HS-5 (cell line): ENCODE measurements at places on chromosomes 1 and 21.

DNA sequence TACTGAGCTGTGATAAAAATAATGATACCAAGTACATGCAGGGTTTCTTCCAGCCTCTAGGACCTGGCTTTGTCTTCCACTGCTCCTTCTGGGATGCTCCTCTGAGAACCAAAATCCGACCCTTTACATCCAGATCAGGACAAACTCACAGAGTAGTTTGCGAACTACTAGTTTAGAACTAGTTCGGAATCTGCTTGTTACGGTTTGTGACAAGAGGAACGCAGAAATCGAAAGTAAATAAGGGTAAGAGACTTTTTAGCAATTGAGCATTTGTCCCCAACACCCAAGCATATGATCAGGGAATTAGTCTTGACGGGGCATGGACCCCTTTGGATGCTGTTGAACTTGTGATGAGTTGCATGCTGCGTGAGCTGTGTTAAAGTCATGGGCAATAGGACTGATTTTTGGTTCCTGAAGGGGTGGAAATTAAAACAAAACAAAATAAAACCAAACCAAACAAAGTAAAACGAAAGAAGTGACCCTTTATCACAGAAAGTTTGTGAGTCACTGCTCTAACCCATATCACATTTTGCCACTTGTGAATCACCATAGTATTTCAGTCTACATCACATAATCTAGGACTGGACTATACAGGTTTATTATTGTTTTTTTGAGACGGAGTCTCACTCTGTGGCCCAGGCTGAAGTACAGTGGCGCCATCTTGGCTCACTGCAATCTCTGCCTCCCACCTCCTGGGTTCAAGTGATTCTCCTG, 35.7 kb upstream of the ERRFI1 start:
- DNase-seq: no peak

- DNase-seq: peak; percentile 95
Measured at GRCh38 chr1:153447498-153448170, 12.8 kb downstream of the S100A7 start.

GRCh38 chr1:161166669-161167548, 683 bp downstream of the PPOX start:
- no peak for DNase-seq

GRCh38 chr1:1264868-1265272, 8.8 kb downstream of the UBE2J2 start:
- DNase-seq: peak; percentile 99

DNA sequence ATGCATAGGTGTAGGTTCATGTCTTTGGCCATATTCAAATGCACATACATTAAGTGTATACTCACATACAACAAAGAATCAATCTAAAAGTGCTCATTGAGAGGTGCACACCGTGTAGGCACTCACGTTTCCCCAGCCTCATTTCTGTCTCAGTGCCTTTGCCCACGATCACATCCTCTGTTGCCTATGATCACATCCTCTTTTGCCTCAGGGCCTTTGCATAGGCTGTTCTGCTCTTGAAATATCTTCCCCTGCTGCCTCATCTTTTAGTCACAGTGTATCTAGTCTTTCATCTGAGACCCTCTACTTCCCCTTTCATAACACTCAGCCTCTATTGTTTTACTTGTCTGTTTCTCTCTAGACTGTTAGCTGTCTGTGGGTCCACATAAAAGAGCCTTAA, 69.3 kb downstream of the FOXD2 start:
- no peak for DNase-seq

GRCh38 chr1:9716404-9717192, 65.1 kb downstream of the PIK3CD start:
- DNase-seq: no peak

GRCh38 chr1:156086256-156086662, 4.0 kb upstream of the MEX3A start:
- no peak for DNase-seq

- no peak for DNase-seq
Measured at GRCh38 chr1:212613440-212614335, 5.1 kb downstream of the ATF3 start.

DNA sequence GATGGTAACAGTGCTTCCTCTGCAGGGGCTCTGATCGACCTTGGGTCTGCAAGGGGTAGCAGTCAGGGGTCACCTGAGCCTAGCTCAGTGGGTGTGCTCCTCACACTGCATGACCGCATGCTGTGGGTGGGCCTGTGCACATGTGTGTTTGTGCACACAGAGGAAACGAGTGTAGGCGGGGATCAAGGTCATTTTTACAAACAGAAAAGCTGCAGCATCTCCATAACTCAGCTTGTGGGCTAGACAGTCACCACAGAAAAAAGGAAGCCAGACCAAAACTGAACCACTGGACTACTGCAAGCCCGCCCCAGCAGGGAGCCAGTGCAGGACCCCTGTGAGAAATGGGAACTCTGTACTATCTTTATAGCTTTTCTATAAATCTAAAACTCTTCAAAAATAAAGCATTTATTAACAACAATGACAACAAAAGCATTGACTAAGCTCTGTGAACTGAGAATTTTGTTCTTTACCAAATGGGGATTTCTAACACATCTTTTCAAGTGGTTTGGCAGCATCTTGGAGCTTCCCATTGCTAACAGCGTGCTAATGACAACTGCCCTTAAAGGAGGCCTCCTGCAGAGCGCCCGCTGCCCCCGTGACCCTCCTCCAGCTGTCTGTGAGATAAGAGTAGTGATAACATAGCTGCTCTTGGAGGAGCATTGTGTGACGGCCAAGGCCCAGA, 19.9 kb upstream of the NEK2 start:
- DNase-seq: no peak

DNA sequence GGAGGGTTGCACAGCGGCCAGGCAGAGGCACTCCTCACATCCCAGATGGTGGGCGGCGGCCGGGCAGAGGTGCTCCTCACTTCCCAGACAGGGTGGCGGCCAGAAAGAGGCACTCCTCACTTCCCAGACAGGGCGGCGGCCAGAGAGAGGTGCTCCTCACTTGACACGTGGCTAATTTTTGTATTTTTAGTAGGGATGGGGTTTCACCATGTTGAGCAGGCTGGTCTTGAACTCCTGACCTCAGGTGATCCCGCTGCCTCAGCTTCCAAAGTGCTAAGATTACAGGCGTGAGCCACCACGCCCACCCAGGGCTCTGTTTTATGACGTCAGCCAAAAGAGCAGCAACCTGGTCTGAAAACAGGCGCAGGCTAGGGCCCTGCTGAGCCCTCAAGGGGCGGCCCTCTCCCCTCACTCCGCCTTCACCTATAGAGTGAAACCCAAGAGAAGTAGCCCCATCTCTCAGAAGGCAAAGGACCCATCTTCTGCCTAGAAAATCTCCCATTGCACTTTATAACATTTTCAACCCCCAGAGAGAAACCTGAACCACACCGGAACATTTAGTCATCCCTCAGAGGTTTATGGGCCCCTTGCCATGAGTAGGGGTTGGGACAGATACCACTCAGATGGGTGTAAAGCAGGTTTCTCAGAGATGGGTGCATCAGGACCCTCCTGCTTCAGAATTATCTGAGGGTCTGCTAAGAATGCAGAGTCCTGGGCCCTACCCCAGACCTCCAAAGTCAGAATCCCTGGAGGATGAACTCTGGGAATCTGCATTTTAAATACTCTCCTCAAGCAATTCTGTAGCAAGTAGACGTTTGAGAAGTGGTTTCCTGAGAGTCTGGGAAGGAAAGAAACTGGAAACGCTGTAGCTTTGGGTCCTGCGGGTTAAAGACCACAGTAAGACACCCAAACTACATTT, 40.8 kb downstream of the CDK18 start:
- DNase-seq: no peak

DNA sequence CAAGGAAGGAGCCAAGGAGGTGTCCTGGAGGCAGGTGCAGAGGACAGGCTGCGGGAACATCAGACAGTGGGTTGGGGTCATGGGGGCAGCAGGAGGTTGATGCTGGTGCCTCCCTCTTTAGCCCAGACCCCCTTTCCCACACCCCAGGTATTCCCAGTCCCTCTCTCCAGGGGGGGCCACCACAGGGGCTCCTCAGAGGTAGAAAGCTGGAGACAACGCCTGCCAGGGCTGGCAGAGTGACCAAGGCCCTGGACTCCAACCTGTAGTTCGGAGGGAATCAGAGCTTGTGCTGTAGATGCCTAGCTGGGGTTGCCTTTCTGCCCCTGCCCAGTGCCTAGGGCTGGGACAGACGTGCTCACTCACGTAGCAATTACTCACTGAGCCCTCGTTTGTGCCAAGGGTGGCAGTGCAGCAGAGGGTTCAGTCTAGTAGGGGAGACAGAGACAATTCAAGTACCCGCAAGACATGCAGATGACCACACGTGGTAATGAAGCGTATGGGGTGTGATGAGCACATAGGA, 148.2 kb downstream of the PTPRU start:
- no peak for DNase-seq

DNA sequence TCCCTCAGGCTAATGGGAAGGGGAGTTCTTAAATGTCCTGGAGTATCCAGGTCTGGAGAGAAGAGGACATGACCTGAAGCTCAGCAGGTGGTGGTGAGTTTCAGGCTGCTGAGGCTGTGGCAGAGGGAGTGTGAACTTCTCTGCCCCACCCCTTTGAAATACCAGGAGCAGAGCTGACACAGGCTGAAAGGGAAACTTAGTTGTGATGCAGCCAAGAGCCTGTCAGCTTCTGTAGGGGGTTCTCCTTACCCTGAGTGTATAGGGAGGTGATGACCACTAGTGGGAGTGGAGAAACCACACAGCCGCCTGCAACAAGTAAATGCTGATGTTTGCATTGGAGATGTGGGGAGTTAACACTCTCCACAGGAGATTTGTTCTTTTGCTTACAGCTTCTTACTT, 152.3 kb downstream of the FCRL5 start:
- DNase-seq: no peak

DNA sequence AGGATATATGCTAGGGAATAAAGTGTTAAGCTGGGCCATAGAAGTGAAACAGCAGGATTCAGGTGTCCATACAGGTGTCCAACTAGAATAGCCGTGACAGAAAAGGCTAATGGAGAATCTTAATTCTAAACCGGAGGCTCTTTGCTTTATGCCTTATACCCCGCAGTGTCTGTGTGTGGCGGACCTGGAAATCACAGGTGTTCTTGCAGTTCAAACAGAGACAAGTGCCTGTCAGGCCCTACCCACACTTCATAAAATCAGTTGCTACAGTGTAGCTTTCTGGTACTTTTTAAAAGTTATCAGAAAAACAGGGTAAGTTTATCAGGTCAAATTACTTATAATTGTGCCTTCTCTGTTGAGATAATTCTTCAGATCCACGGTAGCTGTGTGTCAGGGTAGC, 293.9 kb downstream of the LRRC7 start:
- no peak for DNase-seq

DNA sequence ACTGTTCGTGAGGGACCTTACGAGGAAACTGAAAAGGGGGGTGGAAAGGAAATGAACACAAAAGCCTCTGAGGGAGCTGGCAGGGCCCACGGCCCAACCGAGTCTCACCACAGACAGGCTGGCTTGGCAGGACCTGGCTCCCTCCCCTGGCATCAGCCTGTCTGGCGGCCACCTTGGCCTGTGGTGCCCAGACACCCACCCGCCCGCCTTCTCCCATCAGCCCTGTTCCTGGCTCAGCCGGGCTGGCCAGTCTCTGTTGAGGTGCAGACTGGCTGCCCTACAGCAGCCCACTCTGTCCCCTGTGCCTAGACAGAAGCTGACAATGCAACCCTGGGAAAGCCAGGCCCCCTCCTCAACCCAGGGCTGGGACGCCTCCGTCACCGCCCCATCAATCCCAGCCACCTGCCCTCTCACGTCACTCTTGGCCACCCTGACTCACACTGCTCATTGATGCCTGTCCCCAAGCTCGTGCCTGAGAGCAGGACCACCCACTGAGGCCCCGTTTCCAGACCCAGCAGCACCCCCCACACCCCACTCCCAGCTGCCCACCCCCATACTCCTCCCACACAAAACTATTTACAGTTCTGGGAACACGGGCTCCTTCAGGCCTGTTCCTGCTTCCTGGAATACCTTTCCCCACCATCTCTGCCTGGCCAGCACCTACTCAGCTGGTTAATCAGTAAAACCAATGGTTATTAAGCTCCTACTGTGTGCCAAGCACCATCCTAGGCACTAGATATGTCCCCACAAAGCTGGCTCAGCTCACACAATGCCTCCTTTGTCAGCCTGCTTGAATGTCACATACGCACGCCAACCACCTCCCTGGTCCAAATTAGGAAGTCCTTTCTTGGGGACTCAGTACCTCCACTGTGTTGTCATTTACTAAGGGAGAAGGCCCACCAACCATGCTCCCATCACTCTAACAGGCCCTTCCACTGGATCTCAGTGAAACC, 22.7 kb downstream of the SDC3 start:
- DNase-seq: no peak

GRCh38 chr1:193841857-193842256, 655.4 kb upstream of the B3GALT2 start:
- DNase-seq: no peak

DNA sequence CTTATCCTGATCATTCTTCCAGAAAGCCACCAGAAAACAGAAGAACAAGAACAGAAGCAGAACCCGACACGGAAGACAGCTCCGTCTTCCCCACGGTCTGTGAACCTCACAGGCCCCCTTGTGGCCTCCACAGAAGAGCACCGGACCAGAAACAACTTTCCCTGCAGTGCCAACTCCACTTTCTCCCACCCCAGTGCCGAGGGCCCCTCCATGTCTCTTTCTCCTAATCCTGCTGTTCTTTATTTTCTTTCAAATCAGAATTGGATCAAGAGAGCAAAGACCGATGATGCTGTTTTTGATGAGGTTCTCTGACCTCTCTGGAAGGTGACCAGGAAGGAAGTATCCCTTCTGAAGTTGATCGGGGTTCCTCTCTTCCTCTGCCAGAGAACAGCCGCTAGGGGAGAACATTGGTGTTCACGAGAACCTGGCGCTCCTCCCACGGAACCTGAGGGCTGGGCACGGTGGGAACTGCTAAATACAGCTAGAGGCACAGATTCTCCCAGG, 58.9 kb upstream of the CTTNBP2NL start:
- DNase-seq: no peak

DNA sequence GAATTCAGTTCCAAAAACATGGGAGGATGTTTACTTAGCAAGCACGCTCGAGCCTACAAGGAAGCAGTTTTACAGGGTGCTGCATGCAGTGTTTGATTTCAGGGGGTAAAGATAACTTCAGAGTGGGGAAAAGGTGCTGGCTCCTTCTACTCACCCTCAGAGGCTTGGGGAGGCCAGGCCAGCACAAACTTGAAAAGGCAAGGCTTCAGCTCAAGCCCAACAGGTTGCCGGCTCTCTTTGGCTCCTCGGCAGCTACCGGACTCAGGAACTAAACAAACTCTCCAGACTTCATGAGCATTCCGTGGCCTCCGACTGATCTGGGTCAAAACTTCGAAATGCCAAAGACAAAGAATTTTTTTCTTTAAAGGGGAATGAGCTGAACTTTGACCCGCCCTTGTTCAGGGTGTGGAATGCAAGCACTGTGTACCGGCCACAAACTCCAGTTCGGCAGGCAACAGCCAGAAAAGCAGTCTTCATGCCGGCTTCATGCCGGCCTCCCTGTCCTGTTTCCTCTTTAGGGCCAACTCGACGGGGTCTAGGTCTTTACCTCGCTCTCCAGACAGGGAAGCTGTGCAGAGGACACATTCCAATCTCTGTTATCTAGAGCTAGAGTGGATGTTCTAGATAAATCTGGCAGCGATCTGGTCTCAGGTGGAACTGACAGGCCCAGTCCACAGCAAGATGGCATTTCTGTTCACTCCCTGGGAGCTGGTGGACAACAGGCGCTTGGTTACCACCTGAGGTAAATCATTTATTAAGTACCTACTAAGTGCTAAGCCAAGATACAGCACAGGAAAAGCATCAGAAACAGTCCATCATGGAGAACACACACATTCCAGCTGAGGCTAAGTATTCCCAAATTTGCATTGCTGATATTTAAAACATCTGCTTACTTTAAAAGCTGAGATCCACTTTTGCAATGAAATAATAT, 75.0 kb downstream of the CD46 start:
- DNase-seq: no peak

GRCh38 chr1:33624261-33624990, 152.0 kb downstream of the ZSCAN20 start:
- DNase-seq: no peak
